ENCODE measurements at places on chromosomes 11 and 22. TPM values are rescaled to one million over a fixed set of nuclear protein-coding genes. Genes with fewer than 3 reads are reported as not detected.

DNA sequence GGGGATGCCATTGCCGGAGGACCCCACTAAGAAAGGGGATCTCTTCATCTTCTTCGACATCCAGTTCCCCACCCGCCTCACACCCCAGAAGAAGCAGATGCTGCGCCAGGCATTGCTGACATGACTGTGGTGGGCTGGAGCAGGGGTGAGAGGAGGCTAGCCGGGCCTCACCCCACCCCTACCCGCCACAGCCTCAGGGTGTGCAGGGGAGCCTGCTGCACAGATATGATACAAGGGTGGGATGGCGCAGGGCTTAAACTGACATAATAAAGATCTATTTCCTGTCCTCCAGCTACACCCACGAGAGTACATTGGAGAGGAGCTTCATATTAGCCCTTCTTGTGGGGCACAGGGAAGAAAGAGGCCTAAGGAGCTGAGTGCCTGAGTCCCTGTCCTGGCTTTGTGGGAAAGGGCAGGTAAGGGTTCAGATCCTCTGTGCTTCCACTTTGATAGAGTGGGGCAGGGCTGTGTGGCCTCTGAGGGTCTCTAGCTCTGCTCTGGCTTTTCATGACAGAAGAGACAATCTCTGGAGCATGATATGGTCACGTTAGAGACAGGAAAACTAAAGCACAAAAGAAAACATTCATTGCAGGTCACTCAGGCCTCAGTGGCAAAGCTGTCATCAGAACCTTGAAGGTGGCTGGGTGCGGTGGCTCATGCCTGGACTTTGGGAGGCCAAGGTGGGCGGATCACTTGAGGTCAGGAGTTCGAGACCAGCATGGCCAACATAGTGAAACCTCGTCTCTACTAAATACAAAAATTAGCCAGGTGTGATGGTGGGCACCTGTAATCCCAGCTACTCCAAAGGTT is 12.4 kb downstream of the UCP2 start:
- DNase-seq = no peak

The SLC22A25 gene
- total RNA-seq = not detected

DNA sequence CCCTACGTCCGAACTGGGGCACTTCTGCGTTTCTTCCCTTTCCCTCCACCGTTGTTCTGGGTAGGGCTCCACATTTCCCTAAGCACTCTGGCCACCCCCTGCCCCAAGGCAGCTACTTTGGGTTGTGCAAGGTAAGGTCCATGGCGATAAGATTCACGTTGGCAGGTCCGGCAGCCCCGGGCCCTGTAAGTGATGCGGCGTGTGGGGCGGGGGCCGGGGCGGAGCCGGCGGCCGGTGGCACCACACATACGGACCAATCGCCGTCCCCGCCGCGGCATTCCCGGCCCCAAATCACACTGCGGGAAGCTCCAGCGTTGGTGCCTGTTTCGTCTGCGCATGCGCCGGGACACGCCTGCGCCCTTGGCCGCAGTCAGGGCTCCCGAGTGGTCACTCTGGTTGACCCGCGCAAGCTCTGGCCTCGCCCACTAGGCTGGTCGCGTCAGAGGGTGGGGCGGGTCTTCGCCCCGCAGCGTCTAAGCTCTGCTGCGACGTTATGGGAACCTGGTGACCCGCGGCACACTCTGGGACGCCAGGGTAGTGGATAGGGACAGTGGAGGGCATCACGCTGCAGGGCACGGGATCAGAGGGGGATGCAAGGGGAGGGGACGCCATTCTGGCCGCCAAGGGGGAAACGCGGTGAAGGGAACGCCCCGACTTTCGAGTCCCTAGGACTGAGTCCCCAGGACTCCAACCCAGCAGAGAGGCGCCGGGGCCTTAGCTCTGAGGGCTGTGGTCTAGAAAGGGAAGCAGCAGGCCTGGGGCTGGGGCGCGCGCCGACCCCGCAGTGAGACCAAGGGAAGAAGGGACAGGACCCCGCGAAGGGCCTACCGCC is 1.6 kb downstream of the FADS1 start:
- DNase-seq = peak; percentile 98

The TUB gene
- 2.8 TPM for total RNA-seq

The NFRKB gene
- 28.8 TPM for total RNA-seq

DNA sequence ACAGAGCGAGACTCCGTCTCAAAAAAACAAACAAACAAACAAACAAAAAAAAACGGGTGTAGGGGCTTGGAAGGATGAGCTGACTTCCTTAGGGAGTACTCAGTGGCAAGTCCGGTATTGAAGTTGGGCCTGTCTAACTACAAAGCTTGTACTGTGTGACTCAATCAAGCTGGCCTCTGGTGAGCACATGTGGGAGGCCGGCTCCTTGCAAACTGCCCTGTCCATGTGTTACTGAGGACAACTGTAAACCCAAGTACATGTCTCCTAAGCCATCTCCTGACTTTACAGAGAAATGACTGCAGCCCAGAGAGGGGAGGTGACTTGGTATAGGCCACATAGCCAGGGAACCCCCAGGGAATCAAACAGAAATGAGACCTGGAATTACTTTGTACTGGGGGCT is 11.6 kb downstream of the RIBC2 start:
- DNase-seq = no peak

The MPZL2 gene
- not detected for total RNA-seq

DNA sequence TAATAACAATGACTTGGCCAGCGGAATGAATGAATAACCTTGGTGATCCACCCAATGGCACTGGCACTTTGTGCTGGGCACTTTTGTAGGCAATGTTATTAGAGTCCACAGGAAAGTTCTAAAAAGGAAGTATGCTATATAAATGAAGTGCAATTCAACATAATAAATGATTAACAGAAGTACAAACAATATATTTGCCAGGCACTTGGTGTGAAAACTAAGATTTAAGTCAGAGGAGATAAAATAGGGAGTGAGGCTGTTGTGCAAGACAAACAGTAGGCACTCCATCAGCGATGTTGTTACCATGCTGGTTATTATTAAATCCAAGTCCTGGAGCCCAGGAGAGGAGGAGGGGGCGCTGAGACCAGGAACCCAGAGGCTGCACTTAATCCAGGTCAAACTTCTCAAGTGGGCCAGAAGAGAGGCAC is 173.8 kb downstream of the LARGE1 start:
- no peak for DNase-seq

DNA sequence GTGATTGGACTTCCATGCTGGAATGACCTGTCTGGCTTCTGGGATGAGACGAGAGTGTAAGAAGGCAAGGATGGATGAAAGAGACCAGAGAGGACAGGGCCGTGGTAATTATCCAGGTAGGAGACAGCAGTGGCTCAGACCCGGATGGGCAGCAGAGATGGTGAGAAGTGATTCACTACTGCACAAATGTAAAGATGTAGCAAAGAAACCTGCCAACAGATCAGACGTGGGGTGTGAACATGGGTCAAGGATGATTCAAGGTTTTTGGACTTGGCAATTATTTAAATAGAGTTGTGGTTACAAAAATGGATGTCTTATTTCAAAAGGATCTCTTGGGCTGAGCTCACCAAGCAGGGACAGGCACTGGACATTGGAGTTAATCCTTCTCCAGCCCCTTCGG is 32.7 kb downstream of the RIBC2 start:
- DNase-seq = no peak

GRCh38 chr22:23984430-23984829 is 4.5 kb downstream of the GSTT2 start:
- DNase-seq = no peak

DNA sequence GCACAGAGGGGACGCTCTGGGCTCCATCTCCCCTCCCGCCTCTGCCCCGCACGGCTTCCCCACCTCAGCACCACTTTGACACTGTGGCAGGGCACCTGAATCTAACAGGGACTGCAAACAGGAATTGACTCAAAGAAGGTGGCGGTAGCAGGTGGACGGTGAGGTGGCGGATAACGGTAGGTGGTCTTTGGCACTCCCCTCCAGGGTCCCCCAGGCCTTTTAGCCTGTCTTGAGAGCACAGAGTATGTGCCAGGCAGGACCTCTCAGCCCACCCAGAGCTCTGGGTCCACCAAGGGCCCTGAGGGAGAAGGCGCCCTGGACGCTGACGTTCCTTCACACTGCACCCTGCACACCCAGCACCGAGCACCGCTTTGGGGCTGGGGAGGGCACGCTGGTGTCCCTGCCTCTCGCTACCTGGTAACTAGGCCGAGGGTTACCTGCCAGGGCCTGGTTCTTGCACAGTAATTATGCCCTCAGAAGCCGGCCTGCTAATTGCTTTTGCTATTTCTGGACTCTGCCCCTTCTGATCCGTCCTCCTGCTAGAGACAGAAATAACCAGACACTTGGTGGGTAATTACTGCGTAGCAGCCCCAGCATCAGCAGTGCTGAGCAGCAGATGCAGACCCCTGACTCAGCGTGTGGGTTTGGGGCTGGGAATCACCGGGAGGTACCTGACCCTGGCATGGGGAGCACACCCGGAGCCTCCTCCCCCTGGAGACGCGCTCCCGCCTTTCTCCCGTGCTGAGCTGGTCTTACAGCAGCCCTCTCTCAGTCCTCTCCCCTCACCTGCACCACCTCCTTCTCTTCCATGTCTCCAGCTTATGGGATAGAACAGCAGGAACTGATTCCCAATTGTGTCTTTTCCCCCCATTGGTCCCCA is 103.3 kb upstream of the B3GAT1 start:
- DNase-seq = no peak

DNA sequence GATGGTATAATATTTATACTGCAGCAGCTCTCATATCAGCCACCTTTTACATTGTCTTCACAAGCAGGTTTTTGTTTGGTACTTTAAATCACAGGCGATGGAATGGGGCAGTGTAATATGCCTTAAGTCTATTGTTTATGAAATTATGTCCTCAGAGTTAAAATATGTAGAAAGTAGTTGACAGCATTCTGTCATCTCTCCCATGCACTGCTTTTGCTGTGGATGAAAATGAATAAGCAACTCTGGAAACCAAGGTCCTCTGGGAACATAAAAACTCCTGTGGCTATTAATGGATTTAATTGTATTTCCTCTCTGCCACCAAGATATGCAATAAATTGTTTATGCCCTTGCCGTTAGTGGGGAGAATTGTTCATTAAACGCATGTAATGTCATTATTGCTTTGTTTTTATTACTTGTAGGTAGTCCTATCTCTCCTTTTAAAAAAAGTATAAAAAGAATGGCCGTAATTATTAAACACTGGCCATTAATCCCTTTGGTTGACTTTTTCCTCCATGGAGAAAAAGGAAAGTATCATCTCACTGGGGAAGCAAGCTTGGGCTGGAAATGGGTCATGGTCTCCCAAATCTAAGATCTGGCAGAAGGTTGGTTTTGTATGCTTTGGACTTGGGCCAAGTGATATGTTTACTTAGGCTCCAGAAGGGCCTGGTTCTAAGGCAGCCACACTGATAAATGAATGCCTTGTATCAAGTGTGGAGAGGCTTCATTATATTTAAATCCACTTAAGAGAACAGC is 13.1 kb downstream of the PACS1 start:
- no peak for DNase-seq

The ANKK1 gene
- total RNA-seq = not detected

Data from glutamatergic neuron (in vitro differentiated cells).